ENCODE measurements at places on chromosomes 5 and 9.

- DNase-seq: no peak
These were observed 5.0 kb downstream of the SRD5A1 start for GRCh38 chr5:6638236-6638635.

DNA sequence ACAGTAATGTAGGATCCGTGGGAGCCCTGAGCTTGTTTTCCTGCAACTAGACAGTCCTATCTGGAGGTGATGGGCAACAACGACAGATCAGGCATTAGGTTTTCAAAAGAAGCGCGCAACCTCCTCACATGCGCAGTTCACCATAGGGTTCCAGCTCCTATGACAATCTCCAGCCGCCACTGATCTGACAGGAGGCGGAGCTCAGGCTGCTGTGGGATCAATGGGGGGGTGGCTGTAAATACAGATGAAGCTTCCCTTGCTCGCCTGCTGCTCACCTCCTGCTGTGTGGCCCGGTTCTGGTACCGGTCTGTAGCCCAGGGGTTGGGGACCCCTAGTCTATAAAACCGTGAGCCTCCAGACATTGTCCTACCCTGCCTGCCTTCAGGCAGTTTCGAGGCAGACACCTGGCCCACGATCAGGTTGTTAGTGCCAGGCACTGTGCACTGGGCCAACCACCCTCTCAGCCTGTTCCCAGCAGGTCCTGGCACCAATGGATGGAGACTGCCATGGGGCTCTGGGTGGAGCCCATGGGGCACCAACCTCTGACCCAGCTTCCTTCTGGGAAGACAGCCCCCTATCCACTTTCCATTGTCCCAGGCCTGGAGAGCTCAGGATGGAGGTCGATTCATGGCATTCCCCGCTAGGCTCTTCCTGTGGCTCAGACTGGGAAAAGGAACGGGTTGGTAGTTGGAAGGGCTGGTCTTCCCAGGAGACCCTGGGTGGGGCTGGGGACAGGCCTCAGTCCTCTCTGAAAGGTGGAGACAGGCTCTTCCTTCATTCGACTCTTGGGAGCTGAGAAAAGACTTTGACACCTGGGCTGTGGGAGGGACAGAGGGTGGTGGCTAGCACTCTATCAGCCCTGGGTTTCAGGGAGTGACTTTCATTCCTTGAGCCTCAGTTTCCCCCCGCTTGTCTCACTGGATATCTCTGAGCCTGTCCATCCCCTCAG, 1.7 kb downstream of the ENDOG start:
- DNase-seq: peak; percentile 20

DNA sequence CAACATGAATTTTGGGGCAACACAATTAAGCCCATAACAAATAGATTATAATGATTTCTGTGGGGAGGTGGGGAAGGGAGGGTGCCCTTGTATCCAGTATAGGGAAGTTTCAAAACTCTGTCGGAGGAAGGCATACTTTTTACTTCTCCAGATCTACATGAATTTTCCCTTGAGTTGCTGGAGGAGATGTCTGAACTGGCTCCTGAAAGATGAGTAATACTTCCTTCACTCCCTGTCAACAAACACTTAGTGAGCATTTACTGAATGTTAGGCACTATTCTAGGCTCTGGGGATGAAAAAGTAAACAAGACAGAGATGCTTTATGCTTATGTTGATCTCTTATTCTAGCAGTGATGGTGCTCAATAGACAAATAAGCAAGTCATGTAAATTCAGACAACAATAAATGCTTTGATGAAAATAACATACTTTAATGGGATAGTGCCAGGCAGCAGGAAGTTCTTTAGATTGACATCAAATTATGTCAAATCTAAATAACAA, 197.9 kb upstream of the ANKH start:
- DNase-seq: no peak

- DNase-seq: no peak
These were observed 28.3 kb downstream of the JAK2 start for GRCh38 chr9:5013374-5013773.

- no peak for DNase-seq
These were observed 609.9 kb downstream of the ACTL7B start for GRCh38 chr9:108245901-108246300.

- DNase-seq: no peak
These were observed 15.5 kb downstream of the AKNA start for GRCh38 chr9:114371973-114372917.

GRCh38 chr5:1387059-1387755, 42.3 kb upstream of the CLPTM1L start:
- DNase-seq: no peak

DNA sequence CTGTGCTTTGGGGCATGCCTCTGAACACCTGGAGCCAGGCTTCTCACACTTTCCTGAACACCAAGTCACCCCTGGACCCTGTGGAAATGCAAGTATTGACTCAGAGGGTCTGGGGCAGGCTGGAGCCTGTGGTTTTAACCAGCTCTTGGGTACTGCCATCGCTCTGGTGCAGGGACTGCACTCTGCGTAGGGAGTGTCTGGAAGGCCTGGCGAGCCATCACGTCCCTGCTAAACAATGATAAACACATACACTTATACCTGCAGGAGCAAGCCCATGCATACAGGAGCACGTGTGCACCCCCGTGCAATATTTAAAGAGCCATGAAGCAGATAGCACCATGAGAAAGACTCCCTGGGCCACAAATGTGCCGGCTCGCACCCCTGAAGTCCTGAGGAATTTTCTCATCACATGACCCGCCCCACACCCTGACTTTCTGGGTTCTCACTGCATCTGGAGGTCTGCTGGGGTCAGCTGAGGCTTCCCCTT, 267.7 kb downstream of the GADD45G start:
- no peak for DNase-seq

- no peak for DNase-seq
These were observed 6.9 kb downstream of the KCTD16 start for GRCh38 chr5:144177548-144177947.

DNA sequence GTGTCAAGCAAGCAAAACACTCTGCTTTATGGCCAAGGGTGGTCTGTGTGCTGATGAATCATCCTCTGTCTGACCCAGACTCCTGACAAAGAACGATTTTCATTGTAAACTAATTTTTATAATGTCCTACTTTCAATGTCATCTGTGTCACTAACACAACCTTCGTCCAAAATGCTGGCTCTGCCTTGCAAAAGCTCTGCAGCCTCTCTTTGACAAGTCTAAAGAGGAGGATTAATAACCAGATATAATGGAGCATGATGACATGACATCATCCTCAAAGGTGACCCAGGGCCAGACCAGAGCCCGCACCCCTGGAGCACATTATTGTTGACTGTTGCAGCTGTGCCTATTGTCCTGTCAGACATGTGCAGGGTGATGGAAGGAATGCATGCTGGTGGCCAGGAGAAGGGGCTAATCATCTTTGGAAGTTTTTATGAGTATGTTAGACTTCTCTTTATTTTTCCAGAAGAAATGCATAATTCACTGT, 589.4 kb downstream of the NR2F1-AS1 start:
- DNase-seq: no peak

DNA sequence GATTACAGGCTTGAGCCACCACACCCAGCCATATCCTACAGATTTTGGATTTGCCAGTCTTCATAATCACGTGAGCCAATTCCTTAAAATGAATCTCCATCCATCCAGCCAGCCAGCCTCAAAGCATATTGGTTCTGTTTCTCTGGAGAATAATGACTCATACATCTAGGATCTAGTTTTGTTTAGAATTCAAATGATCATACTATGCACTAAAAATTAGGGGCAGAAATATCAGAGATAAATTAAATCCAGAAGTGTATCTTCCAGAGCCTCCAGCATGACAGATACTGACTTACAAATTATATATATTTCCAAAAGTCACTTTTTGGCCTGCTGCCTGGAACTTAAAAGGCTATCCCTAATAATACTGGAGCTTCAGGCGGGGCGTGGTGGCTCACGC, 119.1 kb upstream of the NR5A1 start:
- DNase-seq: no peak

GRCh38 chr5:130871346-130872086, 293.5 kb downstream of the HINT1 start:
- DNase-seq: peak; percentile 26

GRCh38 chr9:89015336-89015735, 24.1 kb downstream of the S1PR3 start:
- no peak for DNase-seq

GRCh38 chr5:140342287-140342686, 4.1 kb downstream of the HBEGF start:
- DNase-seq: peak; percentile 24

GRCh38 chr9:137761032-137761431, 116.5 kb upstream of the CACNA1B start:
- peak; percentile 47 for DNase-seq

GRCh38 chr5:13552361-13552760, 392.1 kb downstream of the DNAH5 start:
- no peak for DNase-seq

GRCh38 chr5:143222287-143223231, 180.9 kb downstream of the NR3C1 start:
- DNase-seq: no peak

DNA sequence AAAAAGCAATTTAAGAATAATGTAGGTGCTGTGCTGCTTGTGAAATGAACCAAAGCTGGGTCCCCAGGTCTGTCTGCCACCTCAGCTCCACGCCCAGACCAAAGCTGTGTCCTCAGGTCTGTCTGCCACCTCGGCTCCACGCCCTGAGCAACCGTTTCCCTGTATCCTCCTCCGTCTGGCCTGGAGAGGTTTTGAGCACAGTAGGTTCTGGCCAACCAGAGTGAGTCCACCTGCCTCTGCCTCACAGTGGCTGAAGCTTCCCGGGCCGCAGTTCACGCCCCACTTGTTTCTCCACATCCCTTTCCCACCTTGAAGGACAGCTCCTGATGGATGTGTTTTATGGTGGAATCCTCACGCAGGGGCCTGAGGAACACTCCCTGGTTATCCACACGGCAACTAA, 120.5 kb downstream of the ADAMTS2 start:
- no peak for DNase-seq

- DNase-seq: peak; percentile 12
These were observed 185.9 kb upstream of the RASA1 start for GRCh38 chr5:87081511-87082372.

GRCh38 chr9:90915693-90916092, 114.1 kb downstream of the SYK start:
- DNase-seq: peak; percentile 43

DNA sequence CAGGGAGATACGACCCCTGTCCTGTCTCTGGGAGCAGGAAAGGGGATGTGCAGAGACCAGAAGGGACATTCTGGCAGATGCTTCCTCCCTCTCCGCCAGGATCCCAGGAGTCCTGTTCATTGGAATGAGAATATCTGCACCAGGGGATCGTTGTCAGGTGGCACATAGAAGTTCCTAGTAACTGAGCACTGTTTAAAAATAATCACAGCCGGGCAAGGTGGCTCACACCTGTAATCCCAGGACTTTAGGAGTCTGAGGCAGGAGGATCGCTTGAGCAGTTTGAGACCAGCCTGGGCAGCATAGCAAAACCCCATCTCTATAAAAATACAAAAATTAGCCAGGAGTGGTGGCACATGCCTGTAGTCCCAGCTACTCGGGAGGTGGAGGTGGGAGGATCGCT, 12.3 kb downstream of the SARDH start:
- no peak for DNase-seq

GRCh38 chr5:76958991-76959767, 6.3 kb downstream of the CRHBP start:
- DNase-seq: no peak

GRCh38 chr5:90263102-90263820, 146.3 kb downstream of the CETN3 start:
- DNase-seq: no peak

GRCh38 chr5:95960667-95961616, 709 bp downstream of the ELL2 start:
- DNase-seq: peak; percentile 79

DNA sequence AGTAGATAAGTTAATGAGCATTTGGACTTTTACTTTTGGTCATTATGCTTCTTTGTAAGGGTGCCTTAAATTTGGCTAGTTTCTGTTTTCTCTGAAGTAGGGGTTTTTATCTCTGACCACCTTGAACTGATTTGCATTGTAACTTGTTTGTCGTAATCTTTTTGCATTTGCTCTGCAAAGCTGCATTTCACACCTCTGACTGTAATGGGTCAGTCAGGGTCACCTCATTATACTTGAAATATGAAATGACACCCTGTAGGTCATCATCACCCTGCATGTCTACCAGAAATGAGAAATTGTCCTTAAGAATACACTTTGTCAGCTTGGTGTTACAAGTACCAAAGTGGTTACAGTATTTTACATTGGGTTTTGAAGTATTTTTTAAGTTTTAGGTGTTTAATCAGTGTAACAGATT, 74.0 kb downstream of the KCNN2 start:
- no peak for DNase-seq

DNA sequence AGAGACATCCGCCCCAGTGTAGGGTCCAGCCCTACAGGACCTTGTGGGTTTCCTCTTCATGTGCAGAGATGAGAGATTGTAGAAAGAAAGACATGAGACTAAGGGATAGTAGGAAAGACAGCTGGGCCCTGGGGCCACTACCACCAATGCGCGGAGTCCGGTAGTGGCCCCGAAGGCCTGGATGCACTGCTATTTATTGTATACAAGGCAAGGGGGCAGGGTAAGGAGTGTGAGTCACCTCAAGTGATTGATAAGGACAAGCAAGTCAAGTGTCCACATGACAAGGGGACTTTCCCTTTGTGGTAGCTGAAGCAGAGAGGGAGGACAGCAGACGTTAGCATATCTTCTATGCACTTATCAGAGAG, 6.2 kb upstream of the TMEM141 start:
- DNase-seq: no peak

DNA sequence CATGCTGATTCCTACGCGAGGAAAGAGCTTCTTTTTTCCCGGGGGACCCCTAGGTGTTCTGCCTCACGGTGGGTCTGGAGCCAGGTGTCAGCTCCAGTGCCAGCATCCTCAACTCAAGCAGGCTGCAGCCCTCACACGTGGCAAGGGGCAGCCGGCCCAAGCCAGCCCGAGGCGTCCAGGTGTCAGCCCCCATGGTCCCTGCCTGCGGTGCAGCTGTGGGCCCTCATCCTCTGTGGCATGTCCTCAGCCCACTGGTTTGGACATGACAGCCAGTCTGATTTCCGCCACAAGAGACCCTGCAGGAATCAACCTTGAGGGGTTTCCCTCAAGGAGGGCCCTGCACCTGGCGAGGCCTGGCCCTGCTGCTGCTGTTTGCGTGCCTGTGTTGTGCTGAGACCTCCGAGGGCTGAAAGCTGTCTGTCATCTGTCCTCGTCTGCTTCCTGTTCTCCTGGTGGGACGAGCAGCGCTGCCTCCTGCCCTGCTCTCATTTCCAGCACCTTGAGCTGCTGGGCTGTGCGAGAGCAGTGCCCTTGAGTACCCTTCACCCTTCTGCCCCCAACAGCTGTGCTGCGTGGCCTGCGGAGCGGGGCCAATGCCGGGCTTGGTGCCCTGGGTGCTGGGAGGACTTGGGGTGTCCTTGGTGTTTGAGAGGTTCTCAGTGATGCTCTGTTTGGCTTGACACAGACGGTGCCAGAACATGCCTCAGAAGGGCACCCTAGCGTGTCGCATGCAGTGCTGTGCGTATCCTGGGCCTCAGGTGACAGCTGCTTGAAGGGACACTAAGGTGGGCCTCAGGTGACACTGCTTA, 137.6 kb downstream of the CACNA1B start:
- no peak for DNase-seq

DNA sequence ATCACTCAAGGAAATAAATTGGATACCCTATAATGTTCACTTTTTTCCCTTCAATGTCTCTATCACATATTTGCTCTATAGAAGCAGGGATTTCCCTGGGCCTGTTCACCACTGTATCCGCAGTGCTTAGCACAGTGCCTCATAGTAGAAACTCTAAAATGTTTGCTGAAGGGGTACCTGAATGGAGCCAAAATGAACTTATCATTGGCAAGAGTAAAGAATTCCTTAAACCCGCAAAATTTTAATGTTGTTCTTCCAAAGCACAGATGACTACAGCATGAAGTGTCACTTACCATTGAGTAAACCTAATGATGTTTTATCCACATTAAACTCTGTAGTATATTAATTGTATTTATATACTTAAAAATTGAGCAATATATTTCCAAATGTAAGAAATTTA, 96.1 kb downstream of the JAKMIP2 start:
- DNase-seq: no peak
